ENCODE measurements at places on chromosomes 7 and 10.
A peak's percentile ranks its signal among the peaks of the same experiment; 100 is the strongest.

GRCh38 chr10:91759581-91759986 is 38.6 kb upstream of the TNKS2 start:
- DNase-seq: no peak

GRCh38 chr7:107486041-107486440 is 16.2 kb downstream of the GPR22 start:
- no peak for DNase-seq

- no peak for DNase-seq
Observed at GRCh38 chr7:116561697-116562483, 37.1 kb downstream of the CAV1 start.

DNA sequence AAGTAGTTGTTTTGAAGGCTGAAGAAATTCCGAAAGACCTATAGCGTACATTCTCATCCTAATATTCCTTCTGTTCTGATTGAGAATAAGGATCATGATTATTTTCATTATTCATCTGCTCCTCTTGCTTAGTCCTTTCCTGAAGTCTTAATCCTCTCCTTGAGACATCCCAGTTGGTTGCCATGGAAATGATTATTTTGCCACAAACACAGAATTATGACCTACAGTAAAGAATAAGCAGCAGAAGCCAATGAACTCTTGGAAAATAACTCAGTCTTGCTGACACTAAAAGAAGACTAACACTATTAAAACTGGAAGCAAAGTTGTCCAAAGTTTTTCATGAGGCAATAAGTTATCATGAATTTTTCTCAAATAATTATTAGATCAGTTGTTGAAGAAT is 47.8 kb upstream of the JAZF1 start:
- no peak for DNase-seq

DNA sequence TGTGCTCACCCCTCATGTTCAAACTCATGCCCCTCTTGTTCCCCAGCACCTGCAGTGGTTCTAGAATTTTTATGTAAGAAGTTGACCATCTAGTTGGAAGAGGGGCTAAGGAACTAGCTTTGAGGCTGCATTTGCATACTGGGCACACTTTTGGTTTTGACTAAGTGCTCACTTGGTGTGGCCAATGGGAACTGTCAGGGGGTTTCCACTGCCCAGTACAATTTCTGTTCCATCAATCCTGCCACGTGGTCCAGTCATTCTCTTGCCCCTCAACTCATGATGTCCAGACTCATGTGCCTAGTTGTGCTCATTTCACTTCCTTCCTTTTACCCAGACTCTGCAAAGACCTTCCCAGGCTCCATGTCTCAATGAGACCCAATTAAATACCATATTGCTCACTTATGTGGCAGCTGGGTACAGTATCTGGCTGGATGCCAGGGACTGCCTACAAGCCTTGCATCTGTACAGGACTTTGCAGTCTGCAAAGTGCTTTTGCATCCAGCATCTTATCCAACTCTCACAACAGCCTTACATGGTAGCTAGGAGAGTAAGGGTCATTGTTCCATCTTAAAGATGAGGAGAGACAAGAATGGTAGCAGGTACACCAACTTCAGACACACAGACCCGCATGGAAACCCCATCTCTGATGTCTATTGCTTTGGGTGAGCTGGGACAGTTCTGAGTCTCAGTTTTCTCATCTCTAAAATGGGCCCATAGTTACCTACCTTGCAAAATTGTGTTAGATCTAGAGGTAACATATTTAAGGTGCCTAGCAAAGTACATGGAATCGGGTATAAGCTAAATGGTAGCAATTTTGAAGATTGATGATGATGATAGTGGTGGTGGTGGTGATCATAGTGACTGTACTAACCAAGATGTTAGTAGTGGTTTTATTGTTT is 30.1 kb upstream of the KCNMA1 start:
- peak; percentile 83 for DNase-seq

DNA sequence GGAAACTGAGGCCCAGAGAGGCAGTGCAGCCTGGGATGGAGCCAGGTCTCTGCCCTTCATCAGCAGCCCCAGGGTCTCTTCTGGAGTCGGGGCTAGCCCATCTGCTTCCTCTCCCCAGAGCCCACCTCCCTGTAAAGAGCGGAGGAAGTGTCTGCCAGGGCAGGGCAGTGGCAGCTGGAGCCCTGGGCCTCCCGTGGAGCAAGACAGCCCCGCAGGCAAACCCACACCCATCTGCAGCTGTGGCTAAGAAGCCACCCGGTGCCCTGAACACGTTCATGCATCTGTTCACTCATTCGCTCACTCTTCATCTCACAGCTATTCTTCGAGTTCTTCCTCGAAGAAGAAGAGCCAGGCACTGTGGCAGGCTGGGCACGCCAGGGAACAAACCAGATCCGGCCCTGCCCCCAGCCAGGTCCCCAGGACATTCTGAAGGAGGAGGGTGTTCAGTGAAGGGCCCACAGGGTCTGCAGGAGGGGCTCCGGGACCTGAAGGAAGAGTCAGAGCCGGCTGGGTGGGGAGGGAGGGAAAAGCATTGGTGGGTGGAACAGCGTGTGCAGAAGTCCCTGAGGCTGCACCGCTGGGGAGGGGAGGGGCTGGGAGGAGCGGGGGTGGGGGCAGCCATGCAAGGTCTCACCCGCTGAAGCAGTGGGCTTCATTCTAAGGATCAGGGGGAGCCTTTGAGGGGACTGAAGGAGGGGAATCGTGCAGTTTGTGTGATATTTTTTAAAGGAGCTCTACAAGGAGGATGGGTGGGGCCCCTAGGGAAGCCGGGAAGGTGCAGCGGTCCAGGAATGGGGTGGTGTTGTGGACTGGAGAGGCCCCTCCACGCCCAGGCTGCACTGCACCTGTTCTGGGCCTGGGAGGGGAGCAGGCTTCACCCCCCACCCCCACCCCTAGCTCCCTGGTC is 99.1 kb downstream of the UNCX start:
- DNase-seq: no peak

- no peak for DNase-seq
Observed at GRCh38 chr10:111837985-111838384, 345.6 kb downstream of the GPAM start.

DNA sequence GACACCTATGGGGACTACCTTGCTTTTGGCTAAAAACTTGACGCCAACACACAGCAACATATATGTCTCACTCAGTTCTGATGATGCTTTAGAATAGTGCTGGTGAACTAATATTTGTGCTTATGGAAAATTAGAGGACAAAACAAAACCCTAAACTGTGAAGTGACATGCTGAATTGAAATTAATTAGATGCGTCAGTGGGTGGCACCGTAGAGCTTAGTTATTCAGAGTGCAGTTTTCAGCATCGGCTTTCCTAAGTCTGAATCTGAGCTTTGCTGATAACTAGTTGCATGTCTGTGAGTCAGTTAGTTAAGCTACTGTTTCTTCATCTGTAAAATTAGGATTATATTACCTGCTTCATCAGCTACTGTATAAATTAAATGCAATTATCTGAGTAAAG is 245.0 kb upstream of the SORCS1 start:
- DNase-seq: peak; percentile 60

- peak; percentile 84 for DNase-seq
Observed at GRCh38 chr7:135147899-135148721, at the start of gene TMEM140. TMEM140 (plus strand) TSS chr7:135148072; CDS start chr7:135164442, 16,370 bp downstream.

DNA sequence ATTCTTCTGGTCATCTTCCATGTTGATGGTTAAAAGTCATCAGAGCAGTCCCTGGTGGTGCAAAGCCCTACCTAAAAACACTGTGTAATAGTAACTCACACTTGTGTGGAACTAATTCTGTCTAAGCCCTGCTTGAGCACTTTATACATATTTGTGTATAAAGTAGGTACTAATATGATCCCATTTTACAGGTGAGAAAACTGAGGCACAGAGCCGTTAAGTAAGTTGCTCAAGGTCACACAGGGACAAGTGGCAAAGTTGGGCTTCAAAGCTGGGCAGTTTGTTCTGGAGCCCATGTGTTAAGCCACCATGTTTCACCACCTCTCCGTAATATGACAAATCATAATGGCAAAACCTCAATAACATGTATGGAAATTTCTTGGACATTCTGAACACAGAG is 48.1 kb downstream of the BPGM start:
- no peak for DNase-seq

DNA sequence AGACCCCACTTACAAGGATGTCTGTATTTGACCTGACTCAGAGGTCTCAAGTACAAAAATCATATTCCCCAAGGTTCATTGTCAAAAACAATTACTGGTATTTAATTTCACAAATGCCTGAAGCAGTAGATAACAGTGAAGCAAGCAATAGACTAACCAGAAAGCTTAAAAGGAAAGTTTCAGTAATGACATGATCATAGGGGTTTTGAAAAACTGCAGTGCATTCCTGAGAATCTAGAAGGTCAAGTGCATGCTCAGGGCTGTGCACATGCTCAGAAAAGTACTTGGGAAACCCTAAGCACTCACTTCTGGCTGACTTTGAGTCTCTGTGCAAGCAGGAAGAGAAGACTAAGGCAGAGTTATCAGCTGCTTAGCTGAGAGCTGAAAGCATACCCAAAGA is 27.1 kb downstream of the RASGEF1A start:
- DNase-seq: no peak

DNA sequence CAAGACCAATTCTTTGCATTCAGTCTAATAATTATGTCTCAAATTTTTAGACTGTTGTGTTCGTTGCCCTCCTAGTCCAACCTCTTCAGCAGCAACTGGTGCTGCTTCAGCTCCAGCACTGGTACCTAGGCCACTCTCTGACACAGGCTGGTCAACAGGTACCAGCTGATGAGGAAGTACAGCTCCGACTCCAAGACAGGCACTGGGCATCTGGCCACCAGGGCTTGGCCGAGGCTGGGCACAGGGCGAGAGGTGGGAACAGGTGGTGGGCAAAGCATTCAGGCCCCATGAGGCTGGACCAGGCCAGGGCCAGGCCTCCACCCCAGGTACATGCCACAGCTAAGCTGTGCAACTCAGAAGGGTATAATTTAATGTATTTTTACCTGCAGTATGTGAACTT is 151.5 kb upstream of the AGR3 start:
- no peak for DNase-seq

- DNase-seq: no peak
Observed at GRCh38 chr7:33819658-33820057, 85.7 kb upstream of the BMPER start.

- no peak for DNase-seq
Observed at GRCh38 chr10:69939061-69939460, 113.6 kb upstream of the MACROH2A2 start.

- no peak for DNase-seq
Observed at GRCh38 chr7:102319671-102320070, 33.0 kb downstream of the SH2B2 start.

DNA sequence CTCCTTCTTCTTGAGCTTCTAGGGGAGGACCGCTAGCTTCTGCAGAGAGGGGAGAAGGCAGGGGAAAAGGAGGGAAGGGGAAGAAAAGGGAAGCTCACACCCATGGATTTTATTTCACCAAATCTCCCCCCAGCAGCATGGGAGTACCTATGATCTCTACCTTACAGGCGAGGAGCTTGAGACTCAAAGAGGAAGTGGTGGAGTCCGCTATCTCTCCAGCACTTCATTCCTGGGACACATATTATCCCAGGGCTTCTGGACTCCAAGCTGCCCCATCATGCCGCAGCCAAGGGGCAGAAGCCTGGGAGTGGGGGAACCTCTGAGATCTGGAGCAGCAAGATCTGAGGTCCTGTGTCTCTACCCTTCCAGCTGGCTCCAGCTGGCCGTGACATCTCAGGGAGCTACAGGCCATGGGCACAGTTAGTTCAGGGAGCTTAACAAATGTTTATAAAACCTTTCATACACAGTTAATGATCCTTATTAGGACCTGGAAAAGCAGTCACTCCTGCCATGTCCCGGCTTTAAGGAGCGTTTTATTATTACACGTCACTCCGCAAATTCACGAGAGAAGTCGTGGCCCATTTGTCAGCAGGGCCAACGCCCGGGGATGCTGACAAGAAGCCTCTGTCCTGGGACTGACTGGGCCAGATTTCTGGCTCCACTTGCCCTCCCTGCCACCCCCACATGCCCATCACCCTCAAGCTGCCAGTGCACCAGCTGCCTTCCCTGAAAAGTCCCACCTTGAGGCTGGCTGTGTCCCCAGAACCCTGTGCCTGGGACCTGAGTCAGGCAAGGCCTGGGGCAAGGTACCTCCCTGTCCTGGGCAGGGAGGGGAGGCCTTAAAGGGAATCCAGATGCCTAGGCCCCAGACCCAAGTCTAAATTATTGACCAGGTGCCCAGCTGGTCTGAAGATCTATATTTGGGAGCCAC is 132.1 kb upstream of the ZMIZ1 start:
- DNase-seq: no peak

- no peak for DNase-seq
Observed at GRCh38 chr7:47795631-47796030, 152.6 kb downstream of the PKD1L1 start.

- DNase-seq: no peak
Observed at GRCh38 chr7:108002726-108003598, at the start of gene LAMB1. LAMB1 (minus strand) TSS chr7:108003161; CDS start chr7:108002885, 276 bp downstream.

GRCh38 chr10:63719226-63719856 is 198.1 kb downstream of the REEP3 start:
- DNase-seq: no peak

- DNase-seq: no peak
Observed at GRCh38 chr10:77862595-77862994, 64.0 kb downstream of the DLG5 start.

DNA sequence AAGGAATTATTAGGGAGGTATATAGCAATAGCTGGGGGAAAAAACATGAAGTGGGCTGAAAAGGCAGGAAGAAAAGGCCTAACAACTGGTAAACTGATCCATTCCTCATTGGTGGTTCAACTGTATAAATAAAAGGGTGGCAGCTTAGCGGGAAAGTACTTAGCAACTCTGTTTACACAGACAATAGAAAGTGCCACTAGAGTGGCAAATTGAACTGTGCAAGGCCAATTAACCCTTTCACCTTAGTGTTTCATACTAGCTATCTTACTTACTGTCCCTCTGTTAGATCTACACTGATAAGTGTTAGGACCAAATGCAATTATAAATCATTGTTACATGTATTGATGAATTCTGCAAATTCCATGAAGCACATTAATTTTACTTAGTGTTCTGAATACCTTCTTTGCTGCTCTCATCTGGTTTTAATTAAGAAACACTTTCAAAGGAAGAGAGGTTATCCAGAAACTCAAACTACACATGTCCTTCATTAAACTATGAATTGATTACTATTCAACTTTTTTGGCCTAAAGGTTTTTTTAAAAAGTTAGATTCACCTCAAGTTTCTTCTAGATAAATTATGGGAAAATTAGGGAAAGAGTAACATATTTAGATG is 28.0 kb downstream of the DNAJC1 start:
- no peak for DNase-seq

- no peak for DNase-seq
Observed at GRCh38 chr7:45028138-45028919, 28.3 kb downstream of the CCM2 start.

- no peak for DNase-seq
Observed at GRCh38 chr10:50392966-50393718, 141.8 kb upstream of the ASAH2 start.

All from GM12865 (cell line).